ENCODE measurements at places on chromosomes 12 and 14.

DNA sequence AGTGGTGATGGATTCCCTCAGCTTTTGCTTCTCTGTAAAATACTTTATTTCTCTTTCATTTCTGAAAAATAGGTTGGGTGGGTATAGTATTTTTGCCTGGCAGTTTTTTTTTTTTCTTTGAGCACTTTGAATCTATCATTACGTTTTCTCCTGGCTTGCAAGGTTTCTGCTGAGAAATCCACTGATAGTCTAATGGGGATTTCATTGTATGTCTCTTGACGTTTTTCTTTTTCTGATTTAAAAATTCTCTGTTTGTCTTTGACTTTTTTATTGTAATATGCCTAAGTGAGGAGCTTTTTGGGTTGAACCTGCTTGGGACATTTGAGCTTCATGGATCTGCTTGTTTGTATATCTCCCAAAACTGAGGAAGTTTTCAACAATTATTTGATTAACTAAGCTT, 606.0 kb downstream of the KCNH5 start:
- no peak for DNase-seq

- no peak for DNase-seq
These were observed at the start of gene ZBTB42 for GRCh38 chr14:104800771-104801519. Gene ZBTB42 (plus strand): TSS chr14:104801101. CDS start chr14:104801198, 97 bp downstream.

DNA sequence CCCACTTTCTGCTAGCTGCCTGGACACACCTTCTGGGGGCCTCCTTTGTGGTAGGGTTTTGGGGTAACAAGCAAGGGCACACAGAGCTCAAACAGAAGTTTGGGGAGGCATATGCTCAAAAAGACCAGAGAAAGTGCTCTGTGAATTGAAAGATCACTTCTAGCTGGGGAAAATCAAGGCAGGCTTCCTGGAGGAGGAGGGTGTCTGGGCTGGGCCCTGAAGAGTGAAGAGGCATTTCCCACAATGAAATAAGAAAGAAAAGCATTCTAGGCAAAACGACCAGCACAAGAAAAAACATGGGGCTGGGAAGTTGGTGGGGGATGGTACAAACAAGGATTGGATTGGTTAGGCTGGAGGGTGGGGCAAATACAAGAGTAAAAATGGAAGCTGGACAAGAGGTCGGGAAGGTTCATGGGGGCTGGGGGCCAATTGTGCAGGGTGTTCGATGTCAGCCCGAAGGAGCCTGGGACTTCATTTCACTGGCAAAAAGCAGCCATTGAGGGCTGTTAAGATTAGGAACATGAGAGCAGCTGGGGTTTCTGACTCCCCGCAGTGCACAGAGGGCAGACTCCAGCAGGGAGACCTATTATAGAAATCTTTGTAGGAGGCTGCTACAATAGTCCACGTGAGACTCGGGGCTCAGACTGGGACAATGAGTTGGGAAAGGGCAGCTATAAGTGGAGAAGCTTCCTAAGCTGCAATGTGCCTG, 51.5 kb upstream of the CMKLR1 start:
- no peak for DNase-seq

DNA sequence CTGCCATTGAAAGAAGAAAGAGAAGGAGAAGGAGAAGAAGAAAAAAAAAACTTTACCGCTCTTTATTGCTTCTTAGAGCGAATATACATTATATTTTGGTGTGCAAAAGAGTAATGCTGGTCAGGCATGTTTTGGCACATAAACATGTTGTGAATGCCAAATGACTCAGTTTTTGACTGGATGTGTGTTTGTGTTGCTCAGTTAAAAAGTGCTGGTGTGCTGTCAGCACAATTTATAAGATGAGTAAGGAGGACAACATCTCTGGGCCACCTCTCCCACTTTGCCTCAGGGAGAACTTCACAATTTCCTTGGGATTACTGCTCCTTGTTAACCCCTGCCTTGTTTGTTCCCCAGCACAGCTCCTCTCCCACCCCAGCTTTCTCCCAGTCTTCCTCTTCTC, 584.8 kb downstream of the ETNK1 start:
- no peak for DNase-seq

DNA sequence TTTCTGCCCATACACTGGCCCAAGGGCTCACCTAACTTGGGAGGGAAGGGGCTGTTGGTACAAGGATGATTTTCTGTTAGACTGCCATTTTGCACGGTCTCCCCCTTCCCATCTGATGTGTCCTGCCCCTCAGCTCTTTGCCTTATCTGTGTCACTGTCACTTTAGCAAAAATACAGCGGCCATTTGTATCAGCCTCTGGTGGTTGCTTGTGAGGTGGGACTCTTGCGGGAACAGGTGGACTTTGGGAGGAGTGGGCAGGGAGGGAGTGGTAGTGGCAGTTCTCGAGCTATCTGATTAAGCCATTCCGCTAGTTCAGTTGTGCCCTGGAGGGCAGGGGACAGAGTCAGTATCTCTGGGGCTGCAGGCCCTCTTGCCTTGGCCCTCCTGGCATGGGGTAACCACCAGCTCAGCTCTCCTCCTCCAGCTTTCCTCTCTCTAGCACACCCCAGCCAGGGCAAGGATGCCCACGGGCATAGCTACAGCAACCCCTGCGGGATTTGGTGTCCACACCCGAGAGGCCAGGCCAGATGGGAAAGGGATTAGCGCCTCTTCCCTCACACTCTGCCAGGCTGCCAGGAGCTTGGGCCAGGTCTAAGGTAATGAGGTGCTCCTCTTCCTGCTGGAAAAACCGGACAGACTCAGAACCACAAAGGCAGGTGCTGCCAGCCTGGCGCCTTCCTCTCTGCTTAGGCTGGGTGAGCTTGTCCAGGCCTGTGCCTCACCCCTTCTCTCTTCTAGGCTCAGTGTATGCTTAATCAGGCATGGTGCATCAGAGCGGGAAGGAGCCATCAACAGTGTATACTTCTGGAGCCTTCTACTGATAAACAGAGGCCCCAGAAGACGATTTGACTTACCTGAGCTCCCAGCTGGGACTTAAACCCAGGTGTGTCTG, 8.7 kb downstream of the SLC48A1 start:
- peak; percentile 72 for DNase-seq

DNA sequence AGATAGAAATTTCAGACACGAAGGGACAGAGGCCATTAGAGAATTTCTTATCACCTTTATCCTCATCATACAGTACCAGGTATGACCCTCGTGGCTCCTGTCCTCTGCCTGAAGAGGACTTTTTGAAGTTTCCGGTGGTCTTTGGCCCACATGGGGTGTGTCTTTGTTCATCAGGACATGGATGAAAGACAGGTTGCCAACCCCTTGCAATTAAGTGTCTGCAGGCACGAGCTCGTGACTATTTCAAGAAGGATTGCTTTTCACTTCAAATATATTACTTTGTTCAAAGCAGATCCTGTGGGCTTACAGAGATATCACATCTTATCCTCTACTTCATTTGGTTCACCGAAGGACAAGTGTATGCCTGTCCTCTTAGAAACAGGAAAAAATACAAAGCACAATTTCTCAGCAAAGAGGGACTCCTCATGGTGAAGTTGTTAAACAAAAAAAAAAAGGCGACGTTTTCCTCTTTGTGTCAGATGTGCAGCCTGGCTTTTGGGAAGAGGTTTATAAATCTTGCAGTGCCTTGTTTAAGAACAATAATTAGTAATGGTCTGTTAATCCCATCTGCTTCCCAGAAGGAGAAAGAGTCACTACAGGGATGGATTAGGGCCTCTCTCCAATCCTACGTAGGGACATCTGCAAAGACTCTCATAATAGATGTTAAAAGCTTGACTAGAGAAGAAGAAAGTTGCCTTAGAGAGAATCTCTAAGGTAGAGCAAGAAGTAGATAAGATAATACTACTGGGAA, 13.5 kb upstream of the FAM234B start:
- no peak for DNase-seq

DNA sequence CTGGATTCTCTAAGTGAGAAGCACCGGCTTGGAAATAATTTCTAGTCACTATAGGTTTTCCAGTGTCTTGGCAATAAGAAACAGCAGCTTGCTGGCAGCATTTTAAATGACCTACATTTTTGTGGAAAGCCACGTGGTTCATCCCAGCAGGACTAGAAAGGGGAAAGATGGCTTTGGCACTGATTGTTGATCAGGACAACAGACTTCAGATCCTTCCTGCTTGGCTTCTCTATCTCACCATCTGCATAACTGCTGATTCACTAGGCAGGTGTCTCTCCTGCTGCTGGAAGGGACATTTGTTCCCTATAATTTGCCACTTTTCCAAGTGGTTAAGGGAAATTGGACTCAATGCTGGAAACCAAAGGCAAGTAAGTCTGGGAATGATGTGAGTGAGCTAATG, 131.0 kb downstream of the TTC8 start:
- DNase-seq, result no peak

GRCh38 chr14:81565441-81566290, 32.0 kb upstream of the SEL1L start:
- no peak for DNase-seq

DNA sequence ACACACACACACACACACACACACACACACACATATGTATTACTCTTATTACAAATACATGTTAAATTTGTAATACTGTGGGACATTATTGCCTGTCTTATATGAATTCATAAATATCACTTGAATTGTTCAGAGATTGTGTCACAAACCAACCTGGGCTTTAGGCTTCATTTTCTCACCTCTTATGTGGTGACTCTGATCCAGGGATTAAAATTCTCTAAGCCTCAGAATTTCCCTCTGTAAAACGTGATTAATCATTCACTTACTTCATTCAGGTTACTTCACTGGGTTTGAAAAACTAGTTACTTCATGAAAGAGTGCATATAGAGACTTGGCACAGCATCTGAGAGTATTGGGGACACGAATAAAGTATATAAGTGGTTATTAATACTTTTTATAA, 240.3 kb upstream of the PDZRN4 start:
- DNase-seq, result no peak

- DNase-seq, result no peak
These were observed 4.0 kb downstream of the ASCL4 start for GRCh38 chr12:107778383-107779025.
